ENCODE measurements at places on chromosomes 4 and X.
A peak's percentile ranks its signal among the peaks of the same experiment; 100 is the strongest.

GRCh38 chr4:168794881-168795280 lies 215.2 kb downstream of the CBR4 start:
- no peak for DNase-seq

GRCh38 chr4:73208376-73208775 lies 50.2 kb downstream of the ANKRD17 start:
- DNase-seq, result no peak

DNA sequence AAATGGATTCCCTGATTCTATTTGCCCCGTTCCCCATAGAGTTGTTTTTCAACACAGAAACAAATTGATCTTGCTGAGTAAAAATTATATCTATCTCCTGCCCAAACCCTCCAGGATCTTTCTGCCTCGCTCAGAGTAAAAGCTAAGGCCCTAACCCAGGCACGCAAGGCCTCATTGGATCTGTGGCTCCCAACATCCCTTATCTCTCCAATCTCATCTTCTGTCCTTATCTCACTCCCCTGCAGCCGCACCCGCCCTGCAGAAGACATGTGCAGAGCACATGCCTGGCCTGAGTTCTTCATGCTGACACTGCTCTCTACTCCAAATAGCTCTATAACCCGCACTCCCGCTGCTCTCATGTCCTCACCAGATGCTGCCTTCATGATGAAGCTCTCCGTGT lies 543.8 kb upstream of the ZFP42 start:
- DNase-seq, result no peak

DNA sequence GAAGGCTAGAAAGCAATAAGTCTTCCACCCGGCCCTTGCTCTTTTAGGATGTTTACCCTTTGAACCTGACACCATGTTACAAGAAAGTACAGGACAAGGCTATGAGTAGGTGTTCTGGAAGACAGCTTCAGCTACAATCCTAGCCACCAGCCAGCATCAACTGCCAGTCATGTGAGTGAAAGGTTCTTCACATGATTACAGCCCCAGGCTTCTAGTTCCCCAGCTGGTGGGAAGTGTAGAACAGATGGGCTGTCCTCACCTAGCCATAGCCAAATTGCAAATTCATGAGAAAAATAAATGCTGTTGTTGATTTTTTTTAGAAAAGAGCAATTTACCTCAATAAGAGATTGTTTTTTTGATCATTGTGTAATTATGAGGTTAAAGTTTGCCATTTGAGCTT lies 60.8 kb downstream of the GRXCR1 start:
- DNase-seq, result no peak

DNA sequence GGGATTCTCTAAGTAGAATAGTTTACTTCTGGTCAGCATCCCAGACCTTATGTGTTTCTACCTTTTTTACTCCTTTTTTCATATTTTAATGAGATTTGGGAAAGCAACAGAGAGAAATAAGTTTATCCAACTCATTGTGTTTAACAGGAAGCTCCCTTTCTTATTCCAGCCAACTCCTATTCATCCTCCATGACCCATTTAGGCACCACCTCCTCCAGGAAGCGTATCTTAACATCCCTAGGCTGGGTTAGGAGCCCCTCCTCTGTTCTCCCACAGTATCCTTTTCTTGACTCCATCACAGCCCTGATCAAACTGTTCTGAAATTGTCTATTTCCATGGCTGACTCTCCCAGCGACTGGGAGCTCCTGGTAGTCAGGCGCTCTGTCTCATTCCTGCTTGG lies 18.8 kb upstream of the IQSEC2 start:
- no peak for DNase-seq

- DNase-seq, result no peak
Measured at GRCh38 chr4:36891971-36892370, 352.6 kb upstream of the NWD2 start.

- DNase-seq, result no peak
Measured at GRCh38 chr4:38769857-38770256, 12.9 kb downstream of the TLR10 start.

DNA sequence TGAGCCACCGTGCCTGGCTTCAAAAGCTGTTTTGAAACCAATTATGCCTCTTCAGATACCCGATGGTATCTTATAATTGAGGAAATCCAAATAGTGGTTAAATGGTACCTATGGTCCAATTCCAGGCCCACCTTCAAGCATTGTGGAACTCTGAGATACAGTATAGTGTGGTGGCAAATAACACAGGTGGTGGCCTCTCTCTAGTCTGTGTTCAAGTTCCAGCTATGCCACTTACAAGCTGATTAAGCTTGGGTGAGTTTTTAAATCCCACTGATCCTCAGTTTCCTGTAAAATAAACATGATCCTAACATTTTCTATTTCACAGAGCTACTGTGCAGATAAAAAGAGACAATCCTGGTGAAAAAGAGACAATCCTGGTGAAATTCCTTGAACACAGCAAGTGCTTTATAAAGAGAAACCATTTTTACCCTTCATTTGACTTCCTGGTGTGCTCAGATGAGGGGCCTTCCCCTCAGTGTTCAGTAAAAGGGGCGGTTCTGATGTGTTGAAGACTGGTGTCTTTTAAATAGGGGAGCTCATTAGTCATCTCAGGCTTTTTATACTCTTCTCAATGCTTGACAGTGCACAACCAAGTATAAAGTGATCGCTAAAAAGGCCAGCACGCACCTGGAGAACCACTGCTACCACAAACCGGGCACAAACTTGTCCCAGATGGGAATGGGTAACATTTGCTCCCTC lies 30.8 kb upstream of the CD40LG start:
- no peak for DNase-seq

DNA sequence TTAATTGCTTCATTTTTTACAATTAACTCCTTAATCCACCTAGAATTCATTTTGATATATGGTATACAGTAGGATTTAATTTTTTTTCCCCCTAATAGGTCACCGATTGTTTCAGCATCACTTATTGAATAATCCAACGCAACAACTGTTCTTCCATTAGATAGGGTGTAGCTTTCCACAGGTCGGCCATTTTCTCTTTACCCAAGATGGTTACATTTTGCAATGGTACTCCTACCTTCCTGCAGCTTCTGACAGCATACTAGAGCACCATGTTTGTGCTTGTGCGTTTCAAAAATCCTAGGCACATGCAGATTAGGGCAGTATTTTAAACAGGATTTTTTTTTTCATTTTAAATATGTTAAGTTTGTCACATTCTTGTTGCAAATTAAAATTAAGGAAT lies 2.3 kb downstream of the LINC00632 start:
- DNase-seq, result no peak

DNA sequence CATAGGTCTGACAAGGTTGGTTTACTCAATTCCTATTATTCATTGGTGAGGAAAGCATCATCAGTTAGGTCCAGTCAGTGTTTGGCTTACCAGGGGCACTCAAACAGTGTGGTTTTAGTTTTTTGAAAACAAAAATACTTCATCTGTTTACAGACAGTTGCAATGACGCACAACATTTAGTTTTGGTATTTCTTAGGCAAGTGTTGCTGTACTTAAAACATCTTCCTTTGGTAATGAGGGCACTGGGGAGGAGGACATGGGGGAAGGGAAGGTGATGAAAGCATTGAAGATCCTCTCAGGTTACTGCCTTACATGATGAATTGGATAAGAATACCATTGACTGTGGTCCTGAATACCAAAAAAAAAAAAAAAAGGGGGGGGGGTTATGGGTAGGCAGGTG lies 93.7 kb upstream of the MAOA start:
- no peak for DNase-seq

DNA sequence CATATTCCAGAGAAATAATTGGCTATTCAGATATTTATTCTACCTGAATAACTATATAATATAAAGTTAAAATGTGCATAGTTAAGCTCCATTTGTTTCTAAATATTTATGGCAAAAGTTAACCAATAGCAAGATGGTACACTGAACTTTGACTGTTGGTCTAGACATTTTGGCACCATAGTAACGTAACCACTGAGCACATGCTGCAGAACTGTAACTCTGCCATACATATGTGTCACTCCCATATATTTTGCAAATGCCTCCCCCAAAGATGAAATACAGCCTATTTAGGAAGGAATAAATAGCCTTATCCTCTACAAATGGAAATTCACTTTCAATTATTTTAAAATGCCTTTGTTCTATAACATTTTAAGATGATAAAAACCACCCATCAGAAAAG lies 424.9 kb downstream of the CENPC start:
- no peak for DNase-seq

GRCh38 chr4:182056866-182057265 lies 186.3 kb upstream of the TENM3 start:
- DNase-seq, result no peak

- DNase-seq, result no peak
Measured at GRCh38 chr4:21415728-21416127, 532.8 kb downstream of the KCNIP4 start.

DNA sequence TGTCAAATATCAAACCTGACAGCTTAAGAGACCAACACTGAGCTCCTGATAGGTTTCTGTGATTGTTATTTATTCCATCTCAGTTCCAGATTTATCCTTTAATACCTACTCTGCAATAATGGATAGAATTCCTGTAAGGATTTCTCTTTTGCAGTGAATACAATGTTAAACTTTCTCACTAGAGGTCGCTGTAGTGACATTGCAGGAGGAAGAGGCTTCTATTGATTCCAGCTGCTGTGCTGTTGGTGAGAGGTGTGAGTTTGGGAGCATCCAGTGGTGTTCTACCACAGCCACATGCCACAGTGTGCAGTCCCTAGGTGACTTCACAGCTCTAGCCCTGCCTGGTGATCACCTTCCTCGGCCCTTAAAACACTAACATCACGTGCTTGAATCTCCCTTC lies 34.6 kb upstream of the DCAF8L2 start:
- DNase-seq, result no peak

- peak; percentile 52 for DNase-seq
Measured at GRCh38 chrX:129717892-129718291, 20.9 kb upstream of the XPNPEP2 start.

DNA sequence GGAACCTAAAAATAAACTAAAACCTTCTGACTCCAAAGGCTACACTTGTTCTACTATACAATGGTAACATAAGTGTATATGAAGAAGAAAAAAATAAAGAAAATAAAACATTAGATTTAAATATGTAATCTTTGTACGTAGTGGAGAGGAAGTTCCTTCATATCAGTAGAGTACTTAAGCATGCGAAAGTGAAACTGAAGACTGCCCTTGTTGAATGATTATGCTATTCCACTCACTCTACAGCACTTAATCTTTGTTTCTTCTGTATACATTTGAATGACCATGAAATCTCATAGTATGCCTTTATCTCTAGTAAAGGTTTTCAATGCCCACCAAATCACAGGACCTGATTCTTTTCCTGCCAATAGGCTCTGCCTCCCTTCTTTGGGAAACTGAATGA lies 78.9 kb downstream of the NDST3 start:
- DNase-seq, result no peak

DNA sequence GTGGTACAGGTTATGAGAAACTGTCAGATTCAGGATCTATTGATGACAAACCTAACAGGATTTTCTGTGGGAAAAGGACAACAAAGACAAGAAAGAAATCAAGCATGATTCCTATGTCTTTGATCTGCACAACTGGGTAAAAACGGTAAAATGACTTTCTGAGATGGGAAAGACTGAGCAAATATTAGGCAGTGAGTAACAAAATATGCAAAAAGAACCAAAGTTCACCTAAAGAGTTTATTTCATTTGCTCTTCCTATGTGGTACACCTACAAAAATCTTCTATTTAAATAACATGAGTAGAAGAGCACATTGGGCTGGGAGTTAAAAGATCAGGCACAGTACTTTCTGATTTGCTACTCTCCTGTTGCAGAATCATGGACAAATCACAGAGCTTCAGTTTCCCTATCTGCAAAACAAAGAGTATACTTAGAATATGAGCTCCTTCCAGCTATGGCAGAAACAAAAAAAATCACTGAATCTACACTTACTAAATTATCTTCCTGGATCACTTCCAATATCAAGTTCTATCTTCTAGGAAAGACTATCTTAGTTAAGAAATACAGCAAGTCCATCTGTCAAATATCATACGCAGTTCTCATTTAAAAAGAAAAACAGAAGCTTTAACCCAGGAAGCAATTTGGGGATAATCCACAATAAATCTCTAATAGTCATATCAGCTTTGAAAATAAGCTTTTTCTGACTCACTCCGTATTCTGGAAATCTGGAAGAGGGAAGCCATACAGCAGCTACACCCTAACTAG lies 37.4 kb downstream of the NFXL1 start:
- DNase-seq, result no peak

DNA sequence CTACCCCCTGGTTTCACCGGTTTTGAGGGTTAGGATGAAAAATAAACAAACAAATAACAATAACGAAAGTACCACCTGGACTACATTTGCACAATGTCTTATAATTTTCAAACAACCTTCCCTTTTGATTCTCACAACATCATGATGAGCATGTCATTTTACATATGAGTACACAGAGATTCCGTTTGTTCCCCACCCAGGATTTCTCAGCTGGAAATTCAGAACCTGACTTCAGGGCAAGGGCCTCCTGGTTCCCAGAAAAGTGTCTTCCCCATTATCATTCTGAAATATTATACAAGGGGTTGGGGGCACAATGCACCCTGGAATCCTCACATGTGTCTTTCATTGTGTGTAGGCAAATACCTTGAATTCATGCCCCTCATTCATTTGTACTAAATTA lies 135.8 kb upstream of the NOCT start:
- DNase-seq, result no peak

DNA sequence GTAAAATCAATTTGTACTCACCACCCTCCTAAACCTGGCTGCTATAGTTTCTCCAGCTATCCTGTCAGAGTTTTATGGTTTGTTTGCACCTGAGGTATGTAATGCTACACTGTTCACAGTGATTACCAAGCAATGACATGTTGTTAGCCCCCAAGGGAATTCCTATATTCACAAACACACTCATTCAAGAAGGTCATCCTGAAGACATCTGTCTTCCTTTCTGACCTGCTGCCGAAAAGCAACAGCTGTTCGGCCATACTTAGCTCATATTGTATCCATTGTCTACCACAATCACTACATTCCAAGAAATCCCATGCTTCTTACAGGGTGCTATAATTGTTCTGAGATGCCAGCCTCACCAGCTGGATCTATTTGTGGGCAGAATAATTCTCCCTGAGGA lies 160.1 kb upstream of the GYPA start:
- DNase-seq, result no peak

DNA sequence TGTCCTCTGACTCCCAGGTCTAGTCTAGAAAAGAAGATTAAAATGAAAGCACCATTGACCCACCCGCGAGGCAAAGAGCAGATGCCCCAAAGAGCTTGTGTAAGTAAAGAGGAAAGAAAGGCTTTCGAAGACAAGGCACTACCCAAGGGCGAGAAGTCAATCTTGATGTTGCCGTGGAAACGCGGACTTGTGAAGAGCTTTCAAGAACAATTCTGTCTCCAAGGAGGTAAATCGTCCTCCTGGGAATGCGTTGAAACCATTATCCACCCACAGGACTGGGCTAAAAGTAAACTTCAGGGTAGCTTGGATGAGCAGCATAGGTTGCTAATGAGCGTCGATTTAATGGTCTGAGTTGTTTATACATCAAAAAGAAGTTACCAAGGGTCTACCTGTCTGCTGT lies 189.3 kb downstream of the DHRSX start:
- no peak for DNase-seq

DNA sequence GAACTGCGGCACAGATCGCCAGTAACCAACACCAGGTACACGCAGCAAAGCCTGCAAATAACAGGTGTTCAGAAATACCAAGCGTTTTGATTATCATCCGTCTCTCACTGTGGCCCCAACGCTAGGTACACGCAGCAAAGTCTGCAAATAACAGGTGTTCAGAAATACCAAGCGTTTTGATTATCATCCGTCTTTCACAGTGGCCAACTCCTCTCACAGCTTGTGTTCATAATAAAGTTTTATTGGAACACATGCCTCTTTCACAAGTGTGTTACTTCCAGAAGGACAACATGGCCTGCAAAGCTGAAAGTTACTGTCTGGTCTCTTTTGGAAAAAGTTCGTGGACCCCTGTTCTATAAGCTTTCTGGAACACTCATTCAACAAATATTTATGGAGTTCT lies 153.1 kb downstream of the AFAP1 start:
- DNase-seq, result no peak

Data from AG04449 (cell line).